ENCODE measurements at places on chromosomes 3 and 15. TPM values are rescaled to one million over a fixed set of nuclear protein-coding genes. Genes with fewer than 3 reads are reported as not detected.

DNA sequence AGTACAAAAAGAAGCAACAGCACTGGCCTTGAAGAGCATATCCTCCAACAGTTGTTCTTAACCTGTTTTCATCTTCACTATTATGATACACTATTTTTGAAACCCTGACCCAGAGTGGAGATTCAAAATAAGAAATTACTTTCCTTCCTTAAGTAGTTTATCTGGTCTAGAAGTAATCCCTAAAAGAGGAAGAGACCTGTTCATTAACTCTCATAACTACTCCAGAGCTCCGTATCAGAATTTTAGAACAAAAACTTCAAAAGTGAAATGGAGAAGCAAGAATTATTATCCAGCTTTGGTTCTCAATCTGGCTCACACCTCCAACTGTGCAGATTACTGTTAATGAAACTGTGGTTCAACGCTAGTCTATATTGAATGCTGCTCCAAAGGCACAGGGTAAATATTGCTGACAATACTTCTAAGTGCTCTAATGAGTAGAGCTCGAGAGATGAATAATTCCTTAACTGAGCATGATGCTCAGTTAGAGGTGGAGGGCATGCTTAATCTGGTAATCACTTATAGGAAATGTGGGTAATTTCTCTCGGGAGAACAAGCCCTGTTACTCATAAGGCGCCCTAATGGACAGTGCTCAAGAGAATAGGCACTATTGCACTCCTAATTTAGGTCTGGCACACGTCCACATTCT lies 5.2 kb downstream of the LCMT2 start:
- no peak for DNase-seq

GRCh38 chr3:180680097-180680430 lies 775 bp upstream of the CCDC39 start:
- DNase-seq, result no peak

DNA sequence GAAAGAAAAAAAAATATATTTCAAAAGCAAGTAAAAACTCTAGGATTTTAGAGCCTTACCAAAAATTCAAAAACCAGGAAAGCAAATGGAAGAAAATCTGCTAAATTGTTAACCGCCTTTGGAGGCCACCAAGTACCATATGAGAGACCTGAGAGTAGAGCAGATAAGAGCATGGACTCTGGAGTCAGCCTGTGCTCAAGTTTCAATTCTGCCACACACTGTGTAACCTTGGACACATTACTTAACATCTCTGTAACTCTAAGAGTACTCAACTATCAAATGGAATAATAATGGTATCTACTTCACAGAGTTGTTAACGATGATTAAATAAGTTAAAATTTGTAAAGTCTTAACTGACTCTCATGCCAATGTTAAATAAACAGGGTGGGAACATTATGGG lies 12.7 kb downstream of the RBSN start:
- no peak for DNase-seq

- no peak for DNase-seq
Observed at GRCh38 chr3:105119801-105120340, 246.8 kb upstream of the ALCAM start.

DNA sequence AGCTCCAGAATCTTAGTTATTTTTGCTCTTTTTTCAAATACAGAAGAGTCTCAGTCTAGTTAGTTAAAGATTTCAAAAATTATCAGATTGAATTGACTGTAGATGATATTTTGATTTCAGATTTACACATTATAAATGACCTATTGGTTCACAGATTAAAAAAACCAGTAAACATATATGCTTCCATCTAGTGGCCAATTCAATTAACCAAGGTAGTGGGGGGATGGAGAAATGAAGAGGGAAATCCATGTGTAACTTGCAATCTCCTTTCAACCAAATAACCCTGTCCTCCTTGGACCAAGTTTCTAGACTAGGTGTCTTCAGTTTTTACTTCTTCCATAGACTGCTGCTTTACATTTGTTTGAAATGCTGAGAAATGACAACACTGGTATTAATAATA lies 789.8 kb downstream of the ROBO1 start:
- DNase-seq, result no peak

DNA sequence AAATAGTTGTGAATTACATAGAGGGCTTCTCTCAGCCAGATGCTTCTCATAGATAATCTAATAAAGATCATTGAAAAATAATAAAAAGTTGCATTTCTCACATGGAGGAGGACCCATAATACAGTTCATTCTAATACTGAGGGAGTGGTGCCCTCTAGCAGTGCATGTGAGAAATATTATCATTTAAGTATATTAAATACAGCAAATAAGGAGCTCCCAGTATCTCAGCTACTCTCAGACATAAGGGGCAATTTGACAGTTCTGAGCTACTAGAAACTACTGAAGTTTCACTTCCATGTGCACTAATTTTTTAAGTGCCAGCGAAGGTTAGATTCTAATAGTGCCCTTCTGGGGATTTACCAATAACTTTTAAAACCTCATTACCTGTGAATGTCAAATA lies 188.3 kb downstream of the IL5RA start:
- DNase-seq, result no peak

DNA sequence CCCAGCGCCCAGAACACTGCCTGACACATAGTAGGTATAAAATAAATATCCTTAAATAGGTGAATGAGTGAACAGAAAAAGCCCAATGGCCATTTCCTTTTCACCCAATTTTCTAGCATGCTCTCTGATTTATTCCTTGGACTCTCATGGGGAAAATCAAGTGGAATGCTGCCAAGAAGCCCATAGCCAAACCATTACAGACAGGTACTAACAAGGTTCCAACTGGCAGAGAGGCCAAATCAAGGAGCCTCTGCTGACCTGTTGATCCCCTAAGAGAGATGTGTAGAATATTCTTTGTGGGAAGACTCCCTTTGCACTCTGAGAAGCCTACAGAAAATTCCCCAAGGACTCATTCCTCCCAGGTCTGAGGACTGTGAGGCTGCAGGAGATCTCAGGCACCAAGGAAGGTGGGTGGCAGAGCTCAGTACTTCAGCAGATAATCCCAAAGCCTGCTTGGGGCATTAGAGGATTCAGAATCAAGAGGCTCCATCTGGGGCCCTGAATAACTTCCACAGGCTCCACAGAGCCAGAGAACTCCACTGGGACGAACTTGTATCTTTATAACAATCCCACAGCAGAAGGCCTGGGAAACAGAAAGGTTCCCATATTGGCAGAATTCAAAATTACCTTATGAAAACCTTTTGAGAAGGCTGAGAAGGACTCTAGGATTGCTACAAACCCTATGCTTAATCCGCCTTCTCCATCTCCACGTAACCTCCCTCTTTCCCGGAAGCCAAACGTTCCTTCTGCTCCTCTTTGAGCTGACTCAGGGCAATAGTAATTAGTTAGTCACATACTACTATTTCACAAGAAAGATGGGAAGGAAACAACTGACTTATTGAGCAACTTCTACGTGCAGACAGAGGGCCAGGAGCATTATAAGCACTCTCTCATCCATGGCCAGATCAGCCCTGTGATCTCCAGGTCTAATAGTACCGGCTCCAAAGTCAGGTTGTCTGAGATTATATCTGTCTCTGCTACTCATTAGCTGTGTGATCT lies 34.5 kb downstream of the PRICKLE2 start:
- DNase-seq, result no peak

DNA sequence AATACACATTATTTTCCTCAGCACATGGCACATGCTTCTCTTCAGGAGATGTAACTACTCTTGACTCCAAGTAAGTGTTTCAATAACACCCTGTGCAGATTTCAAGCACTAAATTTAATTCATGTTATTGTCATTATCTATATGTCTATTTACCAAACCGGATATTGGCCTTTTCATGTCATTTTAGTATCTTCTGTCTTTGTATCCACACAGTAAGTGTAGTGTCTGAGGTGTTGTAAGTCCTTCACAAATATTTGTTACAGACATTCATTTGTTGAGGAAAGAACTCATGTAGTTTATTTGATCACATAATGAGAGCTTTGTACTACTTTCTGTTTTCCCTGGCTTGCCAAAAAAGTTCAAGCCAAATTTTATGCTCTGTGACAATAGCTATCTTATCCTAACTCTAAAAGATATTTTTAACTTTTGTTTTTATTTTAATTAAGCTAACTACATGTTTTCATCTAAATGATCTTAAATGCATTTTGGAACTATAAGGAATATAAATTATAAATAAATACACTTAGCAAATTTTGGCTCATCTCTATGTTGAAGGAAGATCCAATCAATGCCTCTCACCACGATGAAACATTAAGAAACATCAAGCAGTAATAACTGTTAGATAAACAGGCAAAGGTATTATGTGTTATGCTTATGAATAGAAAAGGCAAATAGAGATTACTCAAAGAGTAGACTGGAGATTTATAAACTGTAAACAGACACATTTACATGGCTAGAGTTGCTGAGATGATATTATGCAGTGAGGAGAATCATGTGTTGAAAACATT lies 48.3 kb downstream of the SPTSSB start:
- DNase-seq, result no peak

- DNase-seq, result no peak
Observed at GRCh38 chr15:37995461-37996347, 61.3 kb downstream of the TMCO5A start.

DNA sequence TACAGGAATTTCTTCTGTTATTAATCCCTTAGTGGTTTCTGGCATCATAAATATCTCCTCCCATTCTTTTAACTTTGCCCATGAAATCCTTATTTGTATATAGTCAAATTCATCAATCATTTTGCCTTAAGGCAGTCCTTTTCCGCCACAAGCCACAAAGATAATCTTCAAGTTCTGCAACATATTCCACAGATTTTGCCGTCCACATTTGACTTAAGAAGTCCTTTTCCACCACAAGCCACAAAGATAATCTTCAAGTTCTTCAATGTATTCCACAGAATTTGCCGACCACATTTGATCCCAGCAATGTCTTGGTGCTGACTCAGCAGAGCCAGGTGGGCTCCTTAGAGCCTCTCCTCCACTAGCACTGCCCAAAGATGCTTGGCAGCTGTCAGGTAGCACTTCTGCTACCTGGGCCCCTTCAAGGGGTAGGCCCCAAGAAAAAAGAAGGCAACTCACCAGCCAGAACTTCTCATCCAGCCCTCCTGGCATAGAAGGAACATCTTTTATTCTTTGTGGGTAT lies 35.0 kb downstream of the SEC22C start:
- DNase-seq, result peak; percentile 11

- DNase-seq, result no peak
Observed at GRCh38 chr3:162584986-162585385, 1088.4 kb downstream of the OTOL1 start.

DNA sequence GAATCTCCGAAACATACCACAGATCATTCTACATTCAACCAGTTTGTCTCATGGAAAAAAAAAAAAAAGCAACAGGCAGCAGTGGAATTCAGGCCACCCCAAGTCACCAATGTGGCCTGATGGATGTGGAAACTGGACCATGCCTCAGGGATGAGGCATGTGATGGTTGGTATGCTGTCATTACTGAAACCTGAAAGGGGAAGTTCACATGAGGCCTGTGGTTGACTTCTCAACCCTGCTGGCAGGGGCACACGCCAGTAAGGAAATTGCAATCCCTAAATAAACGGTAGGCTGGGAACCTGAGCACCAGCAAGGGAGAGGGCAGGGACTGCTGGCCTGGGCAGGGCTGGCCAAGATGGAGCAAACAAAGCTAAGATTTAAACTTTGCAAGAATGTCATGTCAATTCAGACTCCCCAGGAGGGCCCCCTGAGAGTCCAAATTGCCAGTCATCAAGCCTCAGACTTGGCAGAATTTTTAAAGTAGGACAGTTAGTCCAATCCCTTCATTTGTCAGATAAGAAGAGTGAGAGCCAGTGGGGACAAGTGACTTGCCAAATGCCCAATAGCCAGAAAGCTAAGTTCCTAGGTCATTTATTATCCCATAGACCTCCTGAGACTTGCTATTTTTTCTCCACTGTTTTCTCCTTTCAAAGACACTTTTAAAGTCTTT lies 310.4 kb downstream of the ERC2 start:
- no peak for DNase-seq

DNA sequence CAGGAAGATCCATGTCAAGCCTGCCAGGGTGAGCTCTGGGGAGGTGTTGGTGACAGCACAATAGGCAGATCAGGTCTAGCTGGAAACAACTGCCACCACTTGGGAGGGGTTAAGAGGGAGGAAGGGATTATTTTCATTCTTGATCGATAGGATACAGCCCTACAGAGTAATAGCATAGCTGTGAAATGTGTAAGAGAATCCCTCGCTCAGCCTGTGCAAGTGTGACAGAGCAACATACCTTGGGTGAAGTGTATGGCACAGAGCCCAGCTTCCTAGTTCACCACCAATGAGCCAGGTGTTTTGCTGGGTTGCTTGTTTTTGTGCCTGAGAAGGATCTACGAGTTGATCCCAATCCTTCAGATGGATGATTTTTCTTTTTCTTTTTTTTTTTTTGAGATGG lies 9.2 kb upstream of the DCUN1D1 start:
- DNase-seq, result no peak

- no peak for DNase-seq
Observed at GRCh38 chr3:66552846-66553245, 52.0 kb upstream of the LRIG1 start.

DNA sequence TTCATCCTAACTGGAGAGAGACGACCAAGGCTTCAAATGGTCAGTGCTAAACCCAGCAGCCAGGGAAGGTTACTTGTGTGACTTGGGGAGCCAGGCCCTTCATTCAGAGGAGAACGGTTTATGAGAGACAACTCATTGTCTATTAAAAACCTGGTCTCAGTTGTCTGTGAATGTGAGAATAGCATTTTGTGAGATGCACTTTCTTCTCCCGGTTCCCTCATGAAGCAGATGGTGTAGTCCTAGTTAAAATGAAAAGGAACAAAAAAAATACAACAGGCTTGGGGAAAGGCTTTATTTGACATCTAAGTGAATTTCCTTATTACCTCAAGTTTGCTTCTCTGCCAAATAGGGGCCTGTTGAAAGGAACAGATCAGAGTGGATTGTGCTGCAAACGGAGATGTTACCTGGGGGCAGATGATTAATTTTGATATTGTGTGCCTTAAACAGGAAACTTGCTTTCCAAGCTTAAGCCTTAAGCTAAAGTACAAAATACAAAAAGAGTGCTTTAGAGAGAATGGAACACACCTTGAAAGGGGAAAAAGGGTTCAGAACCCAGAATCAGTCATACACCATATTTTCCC lies 202.7 kb upstream of the BHLHE40 start:
- DNase-seq, result no peak

- no peak for DNase-seq
Observed at GRCh38 chr3:33954956-33955355, 156.5 kb downstream of the PDCD6IP start.

- DNase-seq, result no peak
Observed at GRCh38 chr3:70506775-70507174, 194.3 kb upstream of the MDFIC2 start.

- no peak for DNase-seq
Observed at GRCh38 chr3:58837856-58838255, 171.3 kb upstream of the FAM3D start.

- DNase-seq, result no peak
Observed at GRCh38 chr3:157786211-157786610, 283.0 kb upstream of the VEPH1 start.

GRCh38 chr3:191889756-191890155 lies 428.8 kb downstream of the PYDC2 start:
- DNase-seq, result no peak

- no peak for DNase-seq
Observed at GRCh38 chr3:170633573-170633972, 47.7 kb upstream of the SLC7A14 start.

Gene RTP3
- total RNA-seq, result not detected

Gene P2RY13
- 4.7 TPM for total RNA-seq

Gene CFAP20DC
- not detected for total RNA-seq

Gene MORC1
- not detected for total RNA-seq

Gene CLDN16
- total RNA-seq, result not detected

Gene HEXA
- total RNA-seq, result 130 TPM

Gene AGTR1
- total RNA-seq, result 19.8 TPM

Gene LINGO1
- 1.6 TPM for total RNA-seq

Gene SLC15A2
- total RNA-seq, result 1.2 TPM

Gene PTPRG
- total RNA-seq, result 124 TPM

Gene MME
- 138 TPM for total RNA-seq

Gene PLSCR4
- total RNA-seq, result 60.7 TPM

Gene SENP8
- 1.5 TPM for total RNA-seq

Data from mesenteric fat pad (tissue), 1 donor.